NCI-H1048 (cell line): ENCODE measurements at places on chromosomes 3 and 15.

- no peak for DNase-seq
Observed at GRCh38 chr3:77298417-77298816, 258.5 kb downstream of the ROBO2 start.

DNA sequence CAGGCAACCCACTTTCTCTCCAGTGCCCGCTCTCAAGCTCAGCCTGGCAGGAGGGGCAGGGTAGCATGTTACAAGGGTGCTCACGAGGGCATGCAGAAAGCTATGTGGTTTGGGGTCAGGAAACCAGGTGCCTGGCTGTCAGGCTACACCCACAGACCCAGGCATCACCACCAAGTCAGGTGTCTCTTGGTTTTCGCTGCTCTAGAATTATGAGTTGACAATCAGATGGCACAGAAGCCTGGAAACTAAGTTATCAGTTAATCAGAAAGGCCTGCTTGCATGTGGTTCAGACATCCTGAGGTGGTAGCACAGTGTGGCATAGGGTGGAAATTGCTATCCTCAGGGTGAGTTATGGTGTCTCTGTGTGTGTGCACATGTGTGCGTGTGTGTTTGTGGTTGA lies 16.2 kb upstream of the CCR9 start:
- DNase-seq = no peak

GRCh38 chr3:39727415-39727814 lies 82.0 kb upstream of the MYRIP start:
- DNase-seq = no peak

- no peak for DNase-seq
Observed at GRCh38 chr15:101504373-101504772, 14.9 kb upstream of the PCSK6 start.

GRCh38 chr15:59364248-59364647 lies 8.4 kb downstream of the MYO1E start:
- no peak for DNase-seq

GRCh38 chr3:173399044-173399443 lies 1.5 kb downstream of the NLGN1 start:
- DNase-seq = no peak
